ENCODE measurements at places on chromosomes 16 and 17. TPM values are rescaled to one million over a fixed set of nuclear protein-coding genes. Genes with fewer than 3 reads are reported as not detected.

PPY gene
- not detected for total RNA-seq

SCO1 gene
- total RNA-seq: 31.4 TPM

PRAC1 gene
- total RNA-seq: not detected

PIMREG gene
- not detected for total RNA-seq

OR3A2 gene
- total RNA-seq: not detected

SYNGR3 gene
- 0.44 TPM for total RNA-seq

MEAK7 gene
- 4.9 TPM for total RNA-seq

DNA sequence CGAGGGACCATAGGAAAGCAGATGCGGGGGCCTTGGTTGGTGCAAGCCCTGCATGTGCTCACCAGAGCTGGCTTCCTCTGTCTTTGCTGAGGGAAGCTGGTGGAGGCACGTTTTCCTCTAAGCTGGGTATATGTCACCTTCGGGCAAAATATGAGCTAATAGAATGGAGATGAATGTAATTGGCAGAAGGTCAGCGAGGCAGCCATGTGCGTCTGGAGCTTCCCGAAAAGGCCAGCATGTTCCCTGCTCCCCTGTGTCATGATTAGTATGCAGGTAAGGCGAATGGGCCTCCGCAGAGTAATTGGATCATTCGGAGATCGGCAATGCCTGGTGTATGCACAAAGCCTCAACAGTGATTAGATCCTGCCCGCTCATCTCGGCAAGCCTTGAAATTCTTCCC, 806.2 kb upstream of the EEF2KMT start:
- no peak for DNase-seq
- no peak overlapping the region for H3K27ac ChIP-seq

- no peak overlapping the region for H3K4me3 ChIP-seq
- H3K4me1 ChIP-seq: no peaks in the 10 kb centered on the region
- peaks cover 28% of the 10 kb centered on the region for H3K36me3 ChIP-seq
- H3K27me3 ChIP-seq: no peaks in the 10 kb centered on the region
- DNase-seq: no peak
These were observed 70.3 kb downstream of the SDR42E1 start for GRCh38 chr16:81940781-81941560.

DNA sequence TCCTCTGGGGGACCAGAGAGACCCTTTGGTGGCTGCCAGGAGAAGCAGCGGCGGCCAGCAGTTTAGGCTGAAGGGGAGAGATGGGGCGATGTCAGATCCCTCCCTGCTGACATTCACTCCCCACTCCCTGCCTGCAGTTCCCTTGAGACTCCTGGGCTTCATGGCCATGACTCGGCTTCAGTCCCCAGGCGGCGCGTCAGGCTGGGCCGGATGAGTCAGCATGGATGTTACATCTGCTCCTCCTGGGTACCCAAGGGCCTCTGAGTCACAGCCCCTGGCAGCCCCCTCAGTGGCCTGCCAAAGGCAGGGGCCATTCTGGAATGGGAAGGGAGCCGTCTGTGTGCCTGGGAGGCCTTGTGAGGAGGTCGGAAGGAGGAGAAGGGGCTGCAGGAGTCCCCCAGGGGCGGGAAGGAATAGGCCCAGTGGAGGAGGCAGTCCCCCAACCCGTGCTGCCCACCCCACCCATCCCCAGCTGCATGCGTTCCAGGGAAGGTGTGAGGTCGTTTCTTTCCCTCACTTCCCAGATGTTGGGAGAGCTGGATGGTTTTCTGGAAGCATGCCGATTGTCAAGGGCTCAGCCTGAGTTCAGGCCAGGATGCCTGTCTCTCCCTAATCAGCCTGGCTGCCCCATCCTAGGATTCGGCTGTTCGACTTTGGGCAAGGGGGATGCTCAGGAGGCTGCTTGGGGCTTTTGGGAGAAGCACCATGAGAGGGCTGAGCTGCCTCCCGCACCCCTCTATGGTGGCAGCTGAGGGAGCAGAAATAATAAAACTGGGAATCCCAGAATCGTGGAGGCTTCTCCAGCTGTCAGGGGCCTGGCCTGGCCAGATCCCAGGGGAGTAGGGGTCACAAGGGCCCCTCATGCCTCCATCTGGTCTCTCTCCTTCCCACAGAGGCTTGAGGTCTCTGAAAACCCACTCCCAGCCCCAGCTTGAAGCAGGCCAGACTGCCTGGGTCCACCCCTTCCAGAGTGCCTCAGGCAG, 9.7 kb downstream of the RHBDL3 start:
- no peak for DNase-seq
- H3K27ac ChIP-seq: no peak overlapping the region
- peaks cover 4% of the 10 kb centered on the region for H3K4me1 ChIP-seq

GRCh38 chr16:11639925-11640899, 28.0 kb upstream of the SNN start:
- no peaks in the 10 kb centered on the region for H3K4me1 ChIP-seq
- no peaks in the 10 kb centered on the region for H3K27me3 ChIP-seq
- no peak overlapping the region for H3K4me3 ChIP-seq
- DNase-seq: peak; percentile 92
- no peaks in the 10 kb centered on the region for H3K36me3 ChIP-seq

DNA sequence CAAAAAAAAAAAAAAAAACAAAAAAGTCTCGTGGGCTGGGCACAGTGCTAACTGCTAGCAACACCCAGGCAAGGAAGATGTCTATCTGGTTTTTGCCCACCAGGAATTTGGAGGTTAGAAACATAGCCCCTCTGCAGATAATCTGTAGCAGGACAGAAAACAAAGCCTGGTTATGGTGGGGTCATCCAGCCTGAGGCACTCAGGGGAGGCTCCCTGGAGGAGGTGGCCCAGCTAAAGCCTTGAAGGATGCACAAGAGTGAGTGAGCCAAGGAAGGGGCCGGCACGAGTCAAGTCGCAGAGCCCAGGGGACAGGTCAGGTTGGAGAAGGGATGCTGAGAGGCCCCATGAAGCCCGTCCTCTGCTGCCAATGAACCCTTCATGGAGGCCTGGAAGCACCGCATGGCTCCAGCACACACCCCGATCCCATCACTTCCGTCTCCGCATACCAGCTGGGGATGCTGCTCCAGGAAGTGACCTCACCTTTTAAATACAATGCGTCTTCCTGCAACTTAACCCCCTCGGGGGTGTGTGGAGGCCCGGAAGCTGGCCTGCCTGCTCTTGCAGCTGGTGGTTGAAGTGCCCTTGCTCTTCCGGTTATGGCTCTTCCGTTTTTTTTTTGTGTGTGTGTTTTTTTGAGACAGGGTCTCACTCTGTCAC, 86.5 kb downstream of the ENGASE start:
- H3K4me3 ChIP-seq: no peak overlapping the region
- H3K27ac ChIP-seq: no peak overlapping the region
- no peaks in the 10 kb centered on the region for H3K36me3 ChIP-seq
- no peak for DNase-seq
- peaks cover 7% of the 10 kb centered on the region for H3K27me3 ChIP-seq

GRCh38 chr16:85781695-85782370, 17.5 kb downstream of the EMC8 start:
- H3K36me3 ChIP-seq: peaks cover 12% of the 10 kb centered on the region
- H3K4me3 ChIP-seq: no peak overlapping the region
- no peak overlapping the region for H3K27ac ChIP-seq
- no peaks in the 10 kb centered on the region for H3K27me3 ChIP-seq

DNA sequence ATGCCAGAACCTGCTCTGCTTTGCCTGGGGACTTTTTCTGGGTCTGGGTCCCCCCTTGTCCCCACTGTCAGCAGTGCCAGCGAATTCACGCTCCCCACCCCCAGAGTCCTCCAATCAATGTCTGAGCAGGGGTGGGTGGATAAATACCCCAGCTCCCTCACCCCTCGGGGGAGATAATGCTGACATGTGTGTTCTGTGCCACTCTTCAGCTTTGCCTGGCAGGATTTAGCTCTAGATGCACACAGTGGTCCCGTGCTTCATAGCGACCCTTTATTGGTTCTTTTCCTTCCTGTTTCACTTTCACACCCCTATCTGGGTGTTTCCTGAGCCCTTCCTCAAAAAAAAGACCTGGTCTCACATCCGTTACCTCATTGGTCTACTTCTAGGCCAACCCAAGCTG, 277.0 kb downstream of the NPIPA8 start:
- DNase-seq: no peak
- H3K36me3 ChIP-seq: no peaks in the 10 kb centered on the region
- no peaks in the 10 kb centered on the region for H3K27me3 ChIP-seq
- H3K4me3 ChIP-seq: no peak overlapping the region

DNA sequence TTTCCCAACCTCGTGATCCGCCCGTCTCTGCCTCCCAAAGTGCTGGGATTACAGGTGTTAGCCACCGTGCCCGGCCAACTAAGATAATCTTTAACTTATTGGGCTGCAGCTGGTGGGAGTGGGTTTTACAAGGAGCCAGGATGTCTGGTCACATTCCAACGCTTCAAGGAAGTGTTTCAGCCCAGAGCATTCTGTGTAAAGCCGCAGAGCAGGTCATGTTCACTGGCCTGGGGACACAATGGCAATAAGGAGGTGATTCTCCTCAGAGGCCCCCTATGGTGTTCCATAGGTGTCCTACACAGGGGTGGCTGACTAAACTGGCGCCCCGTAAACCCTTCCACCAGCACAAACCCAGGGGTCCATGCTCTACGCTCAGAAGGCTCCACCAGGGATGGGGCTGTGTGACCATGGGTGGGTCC, 1.2 kb downstream of the QPRT start:
- no peak for DNase-seq
- H3K4me3 ChIP-seq: peak overlapping the region; percentile 48
- no peaks in the 10 kb centered on the region for H3K4me1 ChIP-seq
- no peaks in the 10 kb centered on the region for H3K36me3 ChIP-seq
- no peak overlapping the region for H3K27ac ChIP-seq

DNA sequence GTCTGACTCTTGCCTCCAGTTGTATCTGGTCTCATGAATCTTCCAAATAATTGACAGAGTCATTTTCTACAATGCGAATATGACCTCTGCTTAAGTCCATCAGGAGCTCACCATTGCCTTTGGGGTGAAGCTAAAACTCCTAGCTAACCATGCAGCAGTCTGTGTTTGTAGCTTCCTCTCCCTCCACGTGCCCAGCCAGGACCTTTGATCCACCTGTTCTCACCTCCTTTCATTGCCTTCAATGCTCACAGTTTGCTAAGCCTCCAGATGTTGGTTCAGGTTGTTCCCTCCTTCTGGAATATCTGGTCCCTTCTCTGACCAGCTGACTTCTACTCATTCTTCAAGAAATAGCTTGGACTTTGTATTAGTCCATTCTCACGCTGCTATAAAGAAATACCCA, 23.0 kb downstream of the BMERB1 start:
- no peak overlapping the region for H3K4me3 ChIP-seq
- no peaks in the 10 kb centered on the region for H3K36me3 ChIP-seq
- no peak overlapping the region for H3K27ac ChIP-seq

DNA sequence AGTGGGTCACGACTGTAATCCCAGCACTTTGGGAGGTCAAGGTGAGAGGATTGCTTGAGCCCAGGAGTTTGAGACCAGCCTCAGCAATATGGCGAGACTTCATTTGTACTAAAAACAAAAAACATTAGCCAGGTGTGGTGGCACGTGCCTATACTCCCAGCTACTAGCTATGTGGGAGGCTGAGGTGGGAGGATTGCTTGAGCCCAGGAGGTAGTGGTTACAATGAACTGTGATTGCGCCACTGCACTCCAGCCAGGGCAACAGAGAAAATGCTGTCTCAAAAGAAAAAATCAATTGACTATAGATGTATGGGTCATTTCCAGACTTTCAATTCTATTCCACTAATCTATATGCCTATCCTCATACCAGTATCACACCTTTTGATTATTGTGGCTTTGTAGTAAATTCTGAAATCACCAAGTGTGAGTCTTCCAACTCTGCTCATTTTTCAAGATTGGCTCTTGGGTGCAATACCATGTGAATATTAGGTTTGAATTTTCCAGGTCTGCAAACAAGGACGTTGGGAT, 27.2 kb upstream of the CEP20 start:
- no peak for DNase-seq
- H3K27ac ChIP-seq: no peak overlapping the region
- H3K36me3 ChIP-seq: no peaks in the 10 kb centered on the region
- H3K4me3 ChIP-seq: no peak overlapping the region
- no peaks in the 10 kb centered on the region for H3K27me3 ChIP-seq

GRCh38 chr16:67951485-67951884, 7.6 kb upstream of the LCAT start:
- no peaks in the 10 kb centered on the region for H3K27me3 ChIP-seq
- peak overlapping the region; percentile 71 for H3K27ac ChIP-seq
- no peak overlapping the region for H3K4me3 ChIP-seq
- H3K36me3 ChIP-seq: peaks cover 100% of the 10 kb centered on the region
- peak; percentile 86 for DNase-seq

- DNase-seq: no peak
- no peak overlapping the region for H3K4me3 ChIP-seq
- no peak overlapping the region for H3K27ac ChIP-seq
- H3K27me3 ChIP-seq: no peaks in the 10 kb centered on the region
- no peaks in the 10 kb centered on the region for H3K36me3 ChIP-seq
These were observed 40.1 kb downstream of the CPNE2 start for GRCh38 chr16:57132470-57132869.

GRCh38 chr16:77643176-77643575, 79.1 kb upstream of the NUDT7 start:
- no peaks in the 10 kb centered on the region for H3K36me3 ChIP-seq
- no peak for DNase-seq
- no peak overlapping the region for H3K4me3 ChIP-seq
- no peak overlapping the region for H3K27ac ChIP-seq
- no peaks in the 10 kb centered on the region for H3K4me1 ChIP-seq

DNA sequence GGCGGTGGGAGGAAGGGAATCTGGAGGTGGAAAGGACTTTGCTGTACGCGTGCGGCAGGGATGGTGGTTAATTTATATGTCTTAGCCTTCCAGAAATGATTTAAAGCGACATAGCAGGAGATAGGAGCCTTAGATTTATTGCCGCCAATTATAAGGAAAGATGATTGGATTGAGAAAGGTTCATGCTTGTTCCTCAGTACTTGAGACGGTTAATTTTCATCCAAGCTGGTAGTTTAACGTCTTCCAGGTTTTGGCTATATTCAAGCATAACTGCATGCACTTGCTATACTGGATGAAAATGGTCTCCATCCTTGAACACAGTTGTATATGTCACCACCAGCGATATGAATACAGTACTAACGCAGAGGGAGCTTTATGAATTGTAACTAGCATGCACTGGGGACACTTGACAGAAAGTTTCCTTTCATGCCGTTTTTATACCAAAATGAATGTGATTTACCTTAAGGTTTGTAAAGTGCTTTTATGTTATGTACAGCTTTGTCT, 610 bp upstream of the PEX12 start:
- H3K36me3 ChIP-seq: peaks cover 25% of the 10 kb centered on the region
- DNase-seq: no peak
- H3K27ac ChIP-seq: peak overlapping the region; percentile 95
- H3K4me3 ChIP-seq: peak overlapping the region; percentile 93
- peaks cover 19% of the 10 kb centered on the region for H3K4me1 ChIP-seq
- H3K27me3 ChIP-seq: no peaks in the 10 kb centered on the region

GRCh38 chr17:36507266-36507665, 20.8 kb downstream of the ZNHIT3 start:
- no peak overlapping the region for H3K4me3 ChIP-seq
- no peak overlapping the region for H3K27ac ChIP-seq
- no peaks in the 10 kb centered on the region for H3K27me3 ChIP-seq
- H3K4me1 ChIP-seq: peaks cover 5% of the 10 kb centered on the region
- no peak for DNase-seq
